ENCODE measurements at places on chromosomes 16 and 17. TPM values are rescaled to one million over a fixed set of nuclear protein-coding genes. Genes with fewer than 3 reads are reported as not detected.

DNA sequence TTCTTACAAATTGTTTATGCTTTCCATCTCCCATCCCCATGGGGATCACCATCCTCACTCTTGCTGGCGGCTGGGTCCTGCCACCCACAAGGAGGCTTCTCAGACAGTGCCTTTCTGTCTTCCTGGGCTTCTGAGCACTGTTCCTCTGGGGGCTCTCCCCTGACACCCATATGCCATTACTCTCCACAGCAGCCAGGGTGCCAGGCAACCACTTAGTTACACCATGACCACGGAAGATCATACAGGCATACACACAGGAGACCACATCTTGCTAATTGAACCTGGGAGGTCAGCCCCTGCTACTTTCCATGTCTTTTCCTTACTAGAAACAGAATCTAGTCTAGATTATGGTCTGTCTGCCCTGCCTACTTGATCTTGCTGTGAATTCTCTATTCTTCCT, 27.7 kb upstream of the HS3ST2 start:
- no peaks in the 10 kb centered on the region for H3K27me3 ChIP-seq
- H3K4me3 ChIP-seq: no peak overlapping the region
- H3K4me1 ChIP-seq: no peaks in the 10 kb centered on the region
- DNase-seq: no peak
- no peak overlapping the region for H3K27ac ChIP-seq
- no peaks in the 10 kb centered on the region for H3K36me3 ChIP-seq

DNA sequence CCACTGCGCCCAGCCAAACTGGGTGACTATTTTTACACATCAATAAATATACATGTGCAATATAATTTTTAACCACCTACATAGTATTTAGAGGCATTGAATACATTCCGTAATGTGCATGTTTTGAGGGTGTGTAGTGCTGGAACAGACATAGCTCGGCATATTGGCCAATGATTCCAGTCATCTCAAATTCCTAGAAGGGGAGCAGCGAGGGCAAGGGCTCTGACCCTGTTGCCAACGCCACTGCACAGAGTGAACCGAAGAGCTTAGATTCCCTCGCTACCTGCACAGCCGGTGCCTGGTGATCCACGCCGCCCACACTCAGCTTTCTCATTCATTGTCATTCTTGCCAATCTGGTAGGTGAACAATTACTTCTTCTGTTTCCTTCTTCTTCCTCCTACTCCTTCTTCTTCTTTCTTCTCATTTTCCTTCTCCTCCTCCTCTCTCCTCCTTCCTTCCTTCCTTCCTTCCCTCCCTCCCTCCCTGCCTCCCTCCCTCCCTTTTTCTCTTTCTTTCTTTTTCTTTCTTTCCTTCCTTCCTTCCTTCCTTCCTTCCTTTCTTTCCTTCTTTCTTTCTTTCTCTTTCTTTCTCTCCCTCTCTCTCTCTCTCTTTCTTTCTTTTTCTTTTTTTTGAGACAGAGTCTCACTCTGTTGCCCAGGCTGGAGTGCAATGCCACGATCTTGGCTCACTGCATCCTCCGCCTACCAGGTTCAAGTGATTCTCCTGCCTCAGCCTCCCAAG, 26.3 kb upstream of the ATP2A3 start:
- H3K4me3 ChIP-seq: no peak overlapping the region
- H3K27ac ChIP-seq: no peak overlapping the region
- H3K36me3 ChIP-seq: no peaks in the 10 kb centered on the region
- H3K4me1 ChIP-seq: no peaks in the 10 kb centered on the region
- DNase-seq: no peak

DNA sequence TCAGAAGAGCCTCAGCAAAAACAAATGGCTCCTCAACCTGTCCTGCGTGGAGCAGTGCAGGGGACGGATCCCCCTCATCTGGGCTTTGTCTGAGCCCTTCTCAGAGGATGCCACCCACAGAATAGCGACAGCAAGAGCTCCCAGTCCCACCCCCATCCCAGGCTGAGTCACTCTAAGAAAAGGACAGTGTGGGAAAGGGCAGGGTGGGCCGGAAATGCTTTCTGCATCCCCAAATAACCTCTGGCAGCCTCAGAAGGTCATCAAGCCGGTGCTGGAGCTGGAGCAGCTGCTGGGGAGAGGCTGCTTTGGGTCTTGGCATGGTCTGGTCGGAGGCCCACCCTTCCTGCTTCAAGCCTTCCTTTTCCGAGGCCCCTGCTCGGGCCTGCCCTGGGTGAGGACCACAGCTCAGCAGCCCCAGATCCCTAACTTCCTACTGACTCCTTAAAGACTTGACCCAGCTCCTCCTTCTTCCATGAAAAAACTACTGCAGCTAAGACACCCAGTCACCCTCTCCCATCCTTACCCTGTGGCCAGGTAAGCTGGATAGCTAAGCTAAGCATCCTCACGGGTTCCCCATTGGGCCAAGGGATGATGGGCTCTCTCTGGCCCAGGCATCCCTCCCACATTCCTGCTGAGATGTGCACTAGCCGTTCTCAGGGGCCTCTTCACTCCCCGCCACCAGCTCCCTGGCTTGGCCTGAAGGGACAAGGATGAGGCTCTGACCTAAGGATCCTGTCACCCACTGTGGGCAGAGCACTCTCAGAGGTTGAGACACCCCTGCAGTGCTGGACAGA, 8.7 kb downstream of the SLC12A4 start:
- DNase-seq: no peak
- peaks cover 36% of the 10 kb centered on the region for H3K36me3 ChIP-seq
- peaks cover 5% of the 10 kb centered on the region for H3K4me1 ChIP-seq
- H3K27ac ChIP-seq: no peak overlapping the region
- no peak overlapping the region for H3K4me3 ChIP-seq

Gene KRT31
- not detected for total RNA-seq

Gene VMO1
- total RNA-seq: 2.3 TPM

GRCh38 chr16:19522397-19522732, 467 bp upstream of the GDE1 start:
- H3K4me1 ChIP-seq: peaks cover 45% of the 10 kb centered on the region
- peaks cover 2% of the 10 kb centered on the region for H3K36me3 ChIP-seq
- DNase-seq: no peak
- peak overlapping the region; percentile 92 for H3K4me3 ChIP-seq

Gene PARN
- total RNA-seq: 39.6 TPM

GRCh38 chr16:77763994-77764393, 24.4 kb upstream of the VAT1L start:
- H3K27ac ChIP-seq: no peak overlapping the region
- no peak for DNase-seq
- no peak overlapping the region for H3K4me3 ChIP-seq
- peaks cover 2% of the 10 kb centered on the region for H3K27me3 ChIP-seq
- H3K36me3 ChIP-seq: no peaks in the 10 kb centered on the region

DNA sequence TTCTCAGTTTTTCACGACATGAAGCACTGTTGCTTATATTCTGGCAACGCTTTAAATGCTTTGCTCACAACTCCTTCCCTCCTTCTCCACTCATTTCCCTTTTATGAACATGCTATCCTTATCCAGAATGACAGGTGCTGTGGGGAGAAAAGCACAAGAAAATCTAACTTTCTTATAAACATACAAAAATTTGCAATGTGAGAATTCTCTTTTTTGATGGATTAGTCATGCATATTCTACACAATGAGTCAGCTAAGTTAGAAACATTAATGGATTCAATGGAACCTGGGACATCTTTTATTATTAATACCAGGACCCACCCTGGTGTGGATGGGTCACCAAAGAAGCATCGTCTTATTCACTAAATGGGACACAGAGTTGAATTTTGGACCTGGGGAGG, 234.6 kb upstream of the CDH5 start:
- no peaks in the 10 kb centered on the region for H3K36me3 ChIP-seq
- H3K27ac ChIP-seq: no peak overlapping the region
- H3K4me3 ChIP-seq: no peak overlapping the region
- H3K4me1 ChIP-seq: peaks cover 41% of the 10 kb centered on the region

DNA sequence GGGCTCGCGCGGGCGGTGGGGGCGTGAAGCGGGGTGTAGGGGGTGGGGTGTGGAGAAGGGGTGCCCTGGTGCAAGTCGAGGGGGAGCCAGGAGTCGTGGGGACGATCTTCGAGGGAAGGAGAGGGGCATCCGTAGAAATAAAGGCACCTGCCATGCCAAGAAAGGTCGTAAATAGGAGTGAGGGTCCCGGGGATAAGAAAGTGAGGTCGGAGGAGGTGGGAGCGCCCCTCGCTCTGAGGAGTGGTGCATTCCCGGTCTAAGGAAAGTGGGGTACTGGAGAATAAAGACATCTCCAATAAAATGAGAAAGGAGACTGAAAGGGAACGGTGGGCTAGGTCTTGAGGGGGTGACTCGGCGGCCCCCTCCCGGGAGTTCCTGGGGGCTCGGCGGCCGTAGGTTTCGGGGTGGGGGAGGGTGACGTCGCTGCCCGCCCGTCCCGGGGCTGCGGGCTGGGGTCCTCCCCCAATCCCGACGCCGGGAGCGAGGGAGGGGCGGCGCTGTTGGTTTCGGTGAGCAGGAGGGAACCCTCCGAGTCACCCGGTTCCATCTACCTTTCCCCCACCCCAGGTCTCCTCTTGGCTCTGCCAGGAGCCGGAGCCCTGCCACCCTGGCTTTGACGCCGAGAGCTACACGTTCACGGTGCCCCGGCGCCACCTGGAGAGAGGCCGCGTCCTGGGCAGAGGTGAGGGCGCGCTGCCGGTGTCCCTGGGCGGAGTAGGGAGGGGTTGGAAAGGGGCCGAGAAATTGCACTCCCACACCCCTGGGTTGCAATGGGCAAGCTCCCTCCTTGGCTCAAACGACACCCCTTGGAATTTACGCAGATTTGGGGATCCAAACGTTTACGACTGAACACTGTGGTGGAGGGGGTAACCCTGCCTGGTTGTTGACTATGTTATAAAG, 888 bp downstream of the CDH1 start:
- no peak for DNase-seq
- peak overlapping the region; percentile 99 for H3K27ac ChIP-seq
- peak overlapping the region; percentile 93 for H3K4me3 ChIP-seq
- H3K36me3 ChIP-seq: no peaks in the 10 kb centered on the region
- H3K4me1 ChIP-seq: peaks cover 43% of the 10 kb centered on the region

DNA sequence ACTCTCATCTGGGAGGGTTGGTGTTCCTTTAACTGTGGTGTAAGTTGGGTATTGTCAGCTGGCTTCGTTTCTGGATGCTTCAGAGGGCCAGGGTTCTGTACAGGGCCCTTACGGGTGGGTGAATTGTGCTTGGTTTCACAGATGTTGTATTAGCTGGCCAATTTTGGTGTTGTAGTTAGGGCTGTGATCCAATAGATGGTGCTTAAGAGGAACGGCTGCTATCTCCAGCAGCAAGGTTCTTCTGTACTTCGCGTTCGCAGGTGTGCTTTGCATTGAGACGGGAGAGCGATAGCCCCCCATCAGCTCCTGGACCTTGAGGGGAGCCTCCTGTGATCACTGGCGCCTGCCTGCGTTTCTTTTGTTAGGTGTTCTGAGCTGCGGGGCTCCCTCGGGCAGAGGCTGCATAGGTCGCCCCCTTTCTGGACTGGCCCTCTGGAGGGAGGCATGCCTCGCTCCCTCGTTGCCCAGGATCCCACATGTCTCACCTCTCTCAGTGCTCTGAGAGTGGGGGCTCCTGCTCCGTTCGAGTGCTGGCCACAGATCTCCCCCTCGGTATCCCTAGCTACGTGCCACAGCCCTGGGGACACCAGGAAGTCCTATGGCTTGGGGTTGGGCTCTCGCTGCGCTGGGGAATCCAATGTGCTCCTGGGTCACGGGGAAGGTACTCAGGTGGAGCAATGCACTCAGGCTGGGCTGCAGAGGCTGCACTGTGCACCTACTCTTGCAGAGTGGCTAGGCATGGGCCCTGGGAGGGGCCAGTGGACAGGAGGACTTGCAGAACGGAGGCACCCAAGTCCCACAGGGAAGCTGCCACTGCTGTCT, 837 bp upstream of the PRDM7 start:
- peak overlapping the region; percentile 92 for H3K27ac ChIP-seq
- H3K4me1 ChIP-seq: peaks cover 21% of the 10 kb centered on the region
- peak; percentile 40 for DNase-seq
- peak overlapping the region; percentile 67 for H3K4me3 ChIP-seq
- no peaks in the 10 kb centered on the region for H3K36me3 ChIP-seq
- H3K27me3 ChIP-seq: peaks cover 51% of the 10 kb centered on the region
